ELR (cell line): ENCODE measurements at places on chromosomes 3 and 15.

DNA sequence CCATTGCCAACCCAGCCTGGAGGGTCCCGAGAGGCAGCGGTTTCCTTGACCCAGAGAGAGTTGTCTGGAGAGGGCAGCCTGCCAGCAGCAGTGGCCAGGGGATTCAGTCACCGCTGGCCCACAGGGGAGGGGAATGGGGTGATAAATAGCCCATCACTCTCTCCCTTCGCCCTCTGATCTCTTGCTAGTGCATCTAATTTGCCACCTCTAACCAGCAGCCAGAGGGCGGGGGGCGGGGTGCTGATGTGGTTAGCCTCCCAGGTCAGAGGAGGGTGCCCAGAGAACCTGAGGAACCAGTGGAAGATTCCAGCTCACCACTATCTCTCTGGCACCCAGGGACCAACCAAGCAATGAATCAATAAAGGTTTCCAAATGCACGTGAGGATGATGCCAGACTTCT, 35.1 kb upstream of the SLC6A11 start:
- DNase-seq = no peak

GRCh38 chr3:150202711-150203110, 205.4 kb upstream of the TSC22D2 start:
- no peak for DNase-seq

GRCh38 chr15:73873889-73874511, 636 bp downstream of the TBC1D21 start:
- peak; percentile 75 for DNase-seq

GRCh38 chr3:25527801-25528200, 99.7 kb downstream of the RARB start:
- no peak for DNase-seq

GRCh38 chr15:62972814-62973213, 69.7 kb upstream of the TPM1 start:
- peak; percentile 83 for DNase-seq

DNA sequence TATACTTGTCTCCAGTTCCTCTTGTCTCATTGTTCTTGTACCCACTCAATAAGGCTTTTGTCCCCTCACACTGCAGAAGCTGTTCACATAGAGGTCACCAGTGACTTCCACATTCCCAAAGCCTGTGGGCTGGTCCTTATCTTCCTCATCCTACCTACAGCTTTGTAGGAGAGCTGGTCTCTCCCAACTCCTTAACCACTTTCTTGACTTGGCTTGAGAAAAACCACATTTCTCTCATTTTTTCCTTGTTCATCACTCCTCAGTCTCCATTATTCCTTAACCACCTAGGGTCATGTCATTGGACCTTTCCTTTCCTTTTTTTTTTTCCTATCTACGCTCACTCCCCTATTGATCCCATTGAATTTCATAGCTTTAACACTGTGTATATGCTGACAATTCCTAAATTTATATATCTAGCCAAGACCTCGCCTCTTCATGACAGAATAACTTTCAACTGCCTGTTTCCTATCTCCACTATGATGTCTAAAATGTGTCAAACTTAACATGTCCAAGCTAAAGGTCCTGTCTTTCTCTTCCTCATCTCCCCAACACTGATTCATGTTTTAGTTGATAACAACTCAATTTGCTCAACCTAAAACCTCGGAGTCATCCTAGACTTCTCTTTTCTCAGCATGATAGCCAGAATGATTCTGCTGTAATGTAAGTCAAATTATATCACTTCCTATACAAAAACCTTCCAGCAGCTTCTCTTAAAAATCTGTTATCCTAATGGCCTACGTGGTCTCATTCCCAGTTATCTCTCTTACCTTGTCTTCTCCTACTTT, 49.5 kb downstream of the CEP63 start:
- no peak for DNase-seq

- no peak for DNase-seq
Measured at GRCh38 chr3:68009900-68010299, 355.5 kb upstream of the SUCLG2 start.

GRCh38 chr15:100114100-100114499, 227.7 kb downstream of the ADAMTS17 start:
- DNase-seq = peak; percentile 63

- DNase-seq = no peak
Measured at GRCh38 chr15:31241888-31242522, 84.6 kb upstream of the KLF13 start.

- no peak for DNase-seq
Measured at GRCh38 chr3:114351822-114352145, 58.0 kb downstream of the TIGIT start.

- no peak for DNase-seq
Measured at GRCh38 chr3:71316066-71316777, 267.3 kb downstream of the FOXP1 start.

DNA sequence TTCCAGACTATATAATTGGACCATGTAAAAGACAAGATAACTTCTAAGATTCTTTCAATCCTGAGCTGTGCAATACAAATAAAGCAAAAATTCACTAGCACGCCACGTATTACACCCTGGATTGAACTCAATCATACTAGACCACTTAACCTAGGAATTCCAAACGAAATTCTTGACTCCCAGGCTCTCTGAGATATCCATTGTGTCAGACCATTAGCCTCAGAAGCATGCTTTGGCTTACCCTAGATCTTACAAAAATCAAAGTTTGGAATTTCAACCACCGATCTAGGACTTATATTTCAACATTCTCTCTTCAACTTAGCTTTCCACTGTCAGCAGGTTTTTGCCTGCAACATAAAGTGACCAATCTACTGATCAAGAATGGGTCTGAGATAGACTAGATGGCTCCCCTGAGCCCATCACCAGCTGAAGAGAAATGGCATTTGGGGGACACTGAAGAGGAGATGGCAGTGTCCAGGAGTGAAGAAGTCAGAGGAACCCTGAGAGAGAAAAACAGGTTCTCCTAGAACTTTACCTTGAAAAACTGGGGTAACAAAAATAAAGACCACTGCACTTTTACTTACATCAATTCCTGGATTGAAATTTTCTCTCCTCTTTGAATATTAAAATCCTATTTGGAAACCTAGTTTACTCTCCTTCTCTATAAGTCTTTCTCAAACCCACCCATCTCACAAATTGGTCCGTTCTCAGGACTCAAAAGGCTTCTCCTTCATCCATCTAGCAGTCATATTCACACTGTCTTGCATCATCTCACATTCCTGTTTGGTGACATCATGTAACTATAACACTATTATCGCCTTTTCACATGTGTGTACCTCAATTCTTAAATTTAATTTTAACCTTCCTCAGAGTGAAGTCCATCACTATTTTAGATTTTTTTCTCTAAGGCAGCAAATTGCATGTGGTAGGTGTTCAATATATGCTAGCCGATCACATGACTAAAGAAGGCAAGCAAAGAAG, 18.5 kb downstream of the CPNE4 start:
- DNase-seq = peak; percentile 22

- DNase-seq = no peak
Measured at GRCh38 chr3:195137638-195138588, 133.0 kb downstream of the XXYLT1 start.

DNA sequence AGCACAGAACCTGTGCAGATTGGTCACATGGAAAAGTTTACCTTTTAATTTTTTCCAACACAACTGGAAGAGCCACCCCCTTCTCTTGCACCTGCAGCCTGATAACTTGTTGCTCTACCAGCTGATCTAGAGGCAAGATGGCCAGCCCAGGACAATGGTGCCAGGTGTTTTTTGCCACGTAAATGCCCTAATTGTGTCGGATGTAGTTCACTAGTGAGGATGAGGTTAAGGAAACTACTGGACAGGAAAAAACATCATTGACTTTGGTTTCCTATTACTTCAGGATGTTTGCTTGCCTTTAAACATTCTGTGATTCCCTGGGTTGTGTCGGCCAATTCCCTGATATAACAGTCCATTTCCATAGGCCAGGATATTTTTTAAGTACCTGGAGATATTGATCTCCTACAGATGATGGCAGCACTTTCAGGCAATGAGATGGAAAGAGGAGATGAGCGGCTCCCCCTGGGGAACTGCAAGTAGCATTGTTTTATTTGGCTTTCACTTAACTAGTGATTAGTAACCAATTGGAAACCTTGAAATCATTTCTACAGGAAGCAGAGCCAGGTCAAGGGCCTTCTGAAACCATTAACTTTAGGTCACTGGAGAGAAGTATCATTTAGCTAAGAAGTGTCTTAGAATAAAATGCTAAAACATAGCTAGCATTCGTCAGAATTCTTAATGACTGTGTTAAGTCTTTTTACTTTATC, 72.5 kb downstream of the OSBPL10 start:
- peak; percentile 20 for DNase-seq

GRCh38 chr3:146889626-146890025, 284.5 kb upstream of the PLSCR5 start:
- no peak for DNase-seq
